Aorta (tissue), 5 donors: ENCODE measurements at places on chromosomes 2 and 18. TPM values are rescaled to one million over a fixed set of nuclear protein-coding genes. Genes with fewer than 3 reads are reported as not detected.

GRCh38 chr2:26598336-26598995 lies 42.7 kb downstream of the CIB4 start:
- DNase-seq, result no peak
- no peak overlapping the region for H3K27ac ChIP-seq
- H3K4me3 ChIP-seq, result no peak overlapping the region
- H3K27me3 ChIP-seq, result no peaks in the 10 kb centered on the region
- H3K4me1 ChIP-seq, result no peaks in the 10 kb centered on the region
- H3K36me3 ChIP-seq, result no peaks in the 10 kb centered on the region

- no peak overlapping the region for H3K27ac ChIP-seq
- H3K36me3 ChIP-seq, result no peaks in the 10 kb centered on the region
- no peak for DNase-seq
- H3K27me3 ChIP-seq, result no peaks in the 10 kb centered on the region
- no peaks in the 10 kb centered on the region for H3K4me1 ChIP-seq
Measured at GRCh38 chr2:40287773-40288172, 164.1 kb downstream of the SLC8A1 start.

- no peak overlapping the region for H3K4me3 ChIP-seq
- no peaks in the 10 kb centered on the region for H3K36me3 ChIP-seq
- no peaks in the 10 kb centered on the region for H3K27me3 ChIP-seq
- no peak for DNase-seq
- no peaks in the 10 kb centered on the region for H3K4me1 ChIP-seq
Measured at GRCh38 chr2:215970425-215970824, 42.9 kb downstream of the MREG start.

DNA sequence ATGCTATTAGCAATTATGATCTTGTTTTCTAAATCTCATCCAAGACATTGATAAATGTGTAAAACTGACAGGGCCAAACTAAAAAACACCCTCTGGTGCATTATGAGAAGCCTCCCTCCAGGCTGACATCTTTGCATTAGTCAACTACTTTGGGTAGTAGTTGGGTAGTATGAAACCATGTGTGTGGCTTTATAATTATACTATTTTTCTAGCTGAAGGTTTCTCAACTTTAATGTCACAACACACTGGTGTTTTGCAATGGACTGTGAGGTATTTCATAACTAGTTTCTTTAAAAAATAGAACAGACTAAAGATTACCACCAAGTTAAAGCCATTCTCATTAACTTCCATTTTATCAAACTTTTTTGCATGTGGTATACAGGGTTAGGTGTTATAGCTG lies 73.1 kb upstream of the RBMS1 start:
- H3K27me3 ChIP-seq, result no peaks in the 10 kb centered on the region
- no peaks in the 10 kb centered on the region for H3K4me1 ChIP-seq
- no peak for DNase-seq

GRCh38 chr18:31659576-31660177 lies 24.7 kb downstream of the B4GALT6 start:
- H3K27ac ChIP-seq, result no peak overlapping the region
- DNase-seq, result no peak
- H3K27me3 ChIP-seq, result no peaks in the 10 kb centered on the region

- no peak for DNase-seq
- no peak overlapping the region for H3K4me3 ChIP-seq
- no peaks in the 10 kb centered on the region for H3K36me3 ChIP-seq
- H3K27me3 ChIP-seq, result no peaks in the 10 kb centered on the region
- H3K4me1 ChIP-seq, result no peaks in the 10 kb centered on the region
Measured at GRCh38 chr2:120343100-120343432, 2.9 kb upstream of the INHBB start.

- no peaks in the 10 kb centered on the region for H3K36me3 ChIP-seq
- H3K27me3 ChIP-seq, result no peaks in the 10 kb centered on the region
- H3K27ac ChIP-seq, result no peak overlapping the region
- no peak for DNase-seq
- no peaks in the 10 kb centered on the region for H3K4me1 ChIP-seq
- no peak overlapping the region for H3K4me3 ChIP-seq
Measured at GRCh38 chr2:437756-438393, 150.0 kb upstream of the ALKAL2 start.

Gene NDUFAF7
- polyA plus RNA-seq, result 18.7 TPM

Gene SERPINB13
- polyA plus RNA-seq, result 0.15 TPM
